GM04504 (cell line): ENCODE measurements at places on chromosomes 2 and 18.

- DNase-seq, result no peak
These were observed at the start of gene EVX2 for GRCh38 chr2:176083796-176084261. TSS of gene EVX2 (minus strand) at chr2:176083962. CDS start at chr2:176083776, 186 bp downstream.

DNA sequence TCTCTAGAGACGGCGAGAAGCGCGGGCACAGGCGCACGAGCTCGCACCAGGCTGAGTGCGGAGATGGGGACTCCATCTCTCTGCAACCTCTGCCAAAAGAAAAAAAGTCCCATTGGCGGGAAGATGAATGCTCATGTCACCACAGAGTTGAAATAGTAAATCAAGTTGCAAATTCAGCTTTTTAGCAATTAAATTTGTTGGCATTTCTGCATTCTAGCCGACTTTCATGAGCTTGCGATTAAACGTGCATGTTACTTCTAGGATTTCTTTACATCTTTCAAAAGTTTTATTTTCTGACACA lies 588 bp downstream of the CHAC2 start:
- no peak for DNase-seq

DNA sequence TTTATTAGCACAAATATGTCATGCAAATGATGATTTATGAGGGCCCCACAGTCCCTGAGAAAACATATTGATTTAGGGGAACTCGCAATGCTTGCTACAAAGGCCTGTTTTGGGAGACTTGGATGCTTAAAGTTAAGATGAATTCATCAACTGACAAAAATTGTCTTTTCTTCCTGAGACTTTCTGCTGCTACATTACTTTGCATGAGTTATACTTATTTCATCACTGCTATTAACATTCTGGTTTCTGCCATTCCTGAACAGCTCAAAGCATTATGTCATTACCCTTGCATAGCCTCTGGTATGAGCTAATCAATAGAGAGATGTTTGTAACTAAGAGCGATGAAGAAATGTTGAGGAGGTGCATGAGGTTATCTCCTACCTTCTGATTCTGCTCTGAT lies 74.4 kb downstream of the SOX11 start:
- no peak for DNase-seq

DNA sequence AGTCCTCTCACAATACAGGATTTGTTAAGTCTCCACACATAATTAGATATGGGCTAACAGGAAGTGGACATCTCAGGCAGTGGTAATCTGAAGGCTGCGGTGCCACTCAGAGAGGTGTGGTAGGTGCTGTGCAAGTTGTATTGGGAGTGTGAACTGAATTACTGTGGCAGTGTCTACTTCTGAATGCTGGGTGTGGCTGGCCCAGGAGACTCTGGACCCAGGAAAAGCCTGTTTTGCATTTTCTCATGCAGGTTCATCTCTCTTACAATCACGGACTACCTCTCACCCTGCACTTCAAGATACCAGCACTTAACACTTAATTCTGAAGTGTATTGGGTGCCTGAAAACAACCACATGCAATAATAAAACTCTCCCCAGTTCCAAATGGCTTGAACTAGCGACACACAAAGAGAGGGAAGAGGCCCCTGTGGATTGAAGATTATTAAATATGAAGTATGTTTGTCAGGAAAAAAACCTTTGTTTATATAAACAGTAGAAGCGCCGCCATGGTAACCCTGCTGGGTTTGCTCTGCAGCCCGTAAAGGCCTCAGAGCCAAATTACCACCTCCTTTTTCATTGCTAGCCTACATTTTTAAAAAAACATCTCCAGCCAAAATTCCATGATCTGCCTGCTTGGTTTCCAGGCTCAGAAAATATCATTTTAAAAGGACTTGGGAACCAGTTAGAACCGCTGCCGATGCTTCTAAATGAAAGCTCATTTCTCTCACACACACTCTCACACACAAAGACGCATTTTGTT lies 77.5 kb downstream of the GFPT1 start:
- no peak for DNase-seq

- DNase-seq, result no peak
These were observed 23.9 kb downstream of the RAB31 start for GRCh38 chr18:9732031-9732430.

- DNase-seq, result no peak
These were observed 548.6 kb upstream of the ZEB2 start for GRCh38 chr2:145068509-145068908.

DNA sequence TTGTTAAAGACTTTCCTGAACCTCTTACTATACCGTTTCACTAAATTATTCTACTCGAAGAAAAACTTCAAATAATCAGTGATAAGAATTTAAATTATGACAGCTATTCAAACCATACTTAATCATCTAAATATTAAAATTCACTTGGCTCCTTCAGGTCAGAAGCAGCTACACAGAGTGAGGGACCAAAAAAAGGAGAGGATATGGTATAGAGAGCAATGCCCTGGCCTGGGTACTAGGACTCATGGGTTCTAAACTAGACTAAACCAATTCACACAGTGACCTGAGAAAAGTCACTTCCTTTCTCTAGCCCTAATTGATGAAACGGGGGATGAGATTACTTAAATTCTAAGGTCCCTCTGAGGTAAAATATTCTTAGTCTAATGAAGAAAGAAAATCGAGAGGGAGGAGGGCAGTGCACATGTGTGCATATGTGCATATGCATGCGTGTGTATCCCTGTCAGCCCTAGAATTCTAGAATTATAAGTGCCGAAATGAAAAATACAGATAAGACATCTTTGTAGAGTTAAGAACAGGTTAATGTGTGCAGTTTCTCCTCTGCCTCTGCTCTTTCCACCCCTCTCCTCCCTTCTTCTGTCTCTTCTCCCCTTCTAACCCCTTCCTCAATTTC lies 11.2 kb downstream of the STRN start:
- no peak for DNase-seq

DNA sequence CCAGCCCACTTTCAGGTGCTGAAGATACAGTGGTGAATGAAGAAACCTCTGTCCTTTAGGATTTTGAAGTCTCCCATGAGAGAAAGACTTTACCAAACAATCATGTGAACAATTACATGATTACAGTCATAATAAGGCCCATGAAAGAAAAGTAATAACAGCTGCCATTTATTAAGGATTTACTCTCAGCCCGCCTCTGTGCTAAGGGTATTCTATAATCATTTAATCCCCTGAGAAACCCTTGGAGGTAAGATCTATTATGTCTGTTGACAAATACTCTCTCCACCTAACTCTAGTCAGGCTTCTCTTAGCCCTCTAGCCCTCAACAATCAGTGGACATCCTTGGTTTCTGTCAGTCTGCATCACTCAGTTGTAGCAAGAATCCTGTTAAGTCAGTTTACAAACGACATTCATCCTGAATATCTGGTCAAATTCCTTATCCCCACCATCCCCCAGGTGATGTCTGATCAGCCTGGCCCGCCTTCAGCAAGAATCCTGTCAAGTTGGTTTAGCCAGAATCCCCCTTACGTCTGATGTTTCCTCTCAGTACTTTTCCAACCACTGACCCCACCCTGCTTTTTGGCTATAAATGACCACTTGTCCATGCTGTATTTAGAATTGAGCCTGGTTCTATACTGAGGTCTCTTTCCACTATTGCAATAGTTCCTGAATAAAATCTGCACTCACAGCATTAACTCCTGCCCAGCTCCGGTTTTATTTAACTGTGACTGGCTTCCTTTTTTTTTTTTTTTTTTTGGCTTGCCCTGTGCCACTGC lies 12.2 kb upstream of the SOCS6 start:
- no peak for DNase-seq

- DNase-seq, result peak; percentile 16
These were observed 19.1 kb downstream of the SULT1C4 start for GRCh38 chr2:108396845-108397244.

DNA sequence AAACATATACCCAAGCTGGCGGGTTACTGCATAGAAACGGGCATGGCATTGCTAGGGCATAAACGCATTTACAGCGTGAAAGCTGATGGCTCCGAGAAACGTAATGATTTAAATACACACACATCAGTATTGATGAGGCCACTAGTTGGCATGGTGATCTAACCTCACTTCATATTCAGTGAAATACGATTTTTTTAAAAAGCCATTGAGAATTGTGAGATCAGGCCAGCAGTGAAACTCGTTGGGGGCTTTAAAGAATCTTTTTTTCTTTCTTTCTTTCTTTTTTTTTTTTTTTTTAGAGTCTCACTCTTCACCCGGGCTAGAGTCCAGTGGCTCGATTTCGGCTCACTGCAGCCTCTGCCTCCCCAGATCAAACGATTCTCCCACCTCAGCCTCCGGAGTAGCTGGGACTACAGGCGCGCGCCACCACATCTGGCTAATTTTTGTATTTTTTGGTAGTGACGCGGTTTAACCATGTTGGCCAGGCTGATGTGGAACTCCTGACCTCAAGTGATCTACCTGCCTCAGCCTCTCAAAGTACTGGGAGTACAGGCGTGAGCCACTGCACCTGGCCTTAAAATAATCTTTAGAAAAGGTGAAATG lies 2.4 kb upstream of the SMAD7 start:
- no peak for DNase-seq

- DNase-seq, result no peak
These were observed 254.1 kb downstream of the TRIB2 start for GRCh38 chr2:12970861-12971260.

GRCh38 chr2:185384822-185385560 lies 353.6 kb upstream of the FSIP2 start:
- no peak for DNase-seq

GRCh38 chr2:63118821-63119220 lies 68.2 kb downstream of the OTX1 start:
- DNase-seq, result no peak

GRCh38 chr2:10549195-10549594 lies 101.1 kb upstream of the ODC1 start:
- DNase-seq, result no peak

DNA sequence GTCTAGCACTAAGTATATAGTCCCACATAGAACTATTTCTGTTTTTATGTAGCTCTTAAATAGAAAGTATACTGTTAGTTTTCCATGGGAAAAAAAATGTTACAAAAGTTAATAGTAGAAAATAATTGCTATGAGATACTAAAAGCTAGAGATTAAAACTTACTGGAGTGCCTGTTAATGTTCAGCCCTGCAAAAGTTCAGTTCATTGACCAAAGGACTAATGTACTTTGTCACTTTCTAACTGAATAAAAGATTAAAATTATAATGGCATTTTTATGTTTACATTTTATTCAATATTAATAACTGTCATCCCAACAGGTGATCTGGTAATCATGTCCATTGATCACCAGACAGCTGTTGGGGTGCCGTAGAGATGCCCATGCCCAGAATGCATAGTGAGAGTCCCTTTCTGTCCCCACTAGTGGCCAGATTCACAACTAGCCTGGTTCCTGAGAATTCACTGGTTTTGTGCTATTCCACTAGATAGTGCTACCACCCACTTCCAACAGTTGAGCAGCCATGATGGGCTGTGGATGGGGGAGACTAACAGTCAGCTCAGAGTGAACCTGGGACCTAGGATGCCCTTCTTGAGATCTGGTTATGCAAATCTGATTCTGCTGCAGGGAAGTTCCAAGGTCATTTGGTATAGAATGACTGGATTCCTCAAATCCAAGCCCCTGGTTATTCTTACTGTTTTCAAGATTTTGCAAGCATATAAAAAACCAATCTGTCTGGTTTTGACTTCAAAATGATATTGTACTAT lies 57.8 kb downstream of the AFTPH start:
- DNase-seq, result no peak

GRCh38 chr2:127155947-127156346 lies 49.0 kb upstream of the BIN1 start:
- DNase-seq, result no peak

- DNase-seq, result no peak
These were observed 4.5 kb downstream of the DYTN start for GRCh38 chr2:206713746-206714145.

- DNase-seq, result no peak
These were observed 11.4 kb upstream of the FABP1 start for GRCh38 chr2:88139203-88139702.

GRCh38 chr2:62589691-62590356 lies 83.8 kb upstream of the TMEM17 start:
- DNase-seq, result no peak

DNA sequence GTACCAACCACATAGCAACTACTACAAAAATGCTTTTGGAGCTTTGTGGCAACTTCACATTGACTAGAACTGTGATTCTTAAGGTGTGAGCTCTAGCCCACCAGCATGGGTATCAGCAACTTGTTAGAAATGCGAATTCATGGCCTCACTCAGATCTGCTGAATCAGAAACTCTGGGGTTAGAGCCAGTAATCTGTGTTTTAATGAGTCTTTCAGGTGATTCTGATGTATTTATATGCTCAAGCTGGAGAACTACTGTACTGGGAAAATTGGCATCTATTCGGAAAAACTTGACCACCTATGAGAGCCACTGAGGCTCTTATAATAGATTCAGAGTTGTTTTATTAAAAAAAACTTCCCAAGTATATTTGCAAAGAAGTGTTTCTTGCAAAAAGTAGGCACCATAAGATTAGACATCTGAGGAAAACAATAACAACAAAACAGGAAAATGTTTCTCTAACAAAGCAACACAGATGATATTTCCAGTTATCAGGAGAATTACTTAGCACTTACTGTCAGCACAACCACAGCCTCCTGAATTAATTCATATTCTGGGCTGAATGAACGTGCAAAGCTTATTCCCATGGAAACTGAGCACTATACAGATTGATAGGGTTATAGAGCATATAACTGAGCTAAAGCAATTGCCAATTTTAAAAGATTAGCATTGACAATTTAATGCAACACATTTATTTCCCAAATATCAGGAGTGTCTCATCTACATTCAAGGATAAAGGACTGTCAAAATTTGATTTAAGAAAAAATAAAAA lies 71.6 kb downstream of the NCKAP5 start:
- DNase-seq, result no peak

DNA sequence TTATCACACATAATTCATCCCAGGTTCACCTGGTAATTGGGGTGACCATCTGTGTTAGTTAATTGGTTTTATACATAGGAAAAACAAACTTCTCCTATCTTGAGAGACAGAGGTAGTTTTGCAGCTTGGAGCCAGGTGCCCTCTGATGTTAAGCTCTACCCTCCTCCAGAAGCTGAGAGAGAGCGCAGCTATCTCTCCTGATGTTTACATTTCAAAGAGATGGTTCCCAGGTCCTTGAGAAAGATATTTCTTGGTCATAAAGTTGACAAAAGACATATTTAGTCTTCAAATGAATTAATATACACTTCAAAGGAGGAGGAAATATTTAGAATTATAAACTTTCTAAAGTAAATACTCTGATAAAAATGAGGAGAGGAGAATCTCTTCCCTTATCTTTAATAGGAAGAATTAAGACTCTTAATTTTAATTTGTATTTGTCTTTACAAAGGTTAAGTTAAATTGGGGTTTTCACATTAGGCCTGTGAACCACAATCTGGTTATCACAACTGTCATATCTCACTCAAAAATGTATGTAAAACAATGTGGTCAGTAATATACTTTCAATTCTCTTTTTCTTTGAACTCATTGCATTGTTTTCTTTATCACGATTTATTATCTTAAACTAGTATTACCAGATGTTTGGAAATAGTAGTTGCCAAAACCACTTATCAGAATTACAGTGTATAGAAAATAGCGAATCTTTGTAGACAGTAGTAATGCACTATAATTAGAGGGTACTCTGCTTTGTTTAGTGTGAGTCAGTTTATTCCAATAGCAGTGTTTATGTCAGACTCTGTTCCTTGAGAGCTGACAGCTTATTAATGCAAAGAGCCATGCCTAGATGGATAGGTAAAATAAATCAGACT lies 26.8 kb downstream of the SERPINB4 start:
- no peak for DNase-seq
